ENCODE measurements at places on chromosomes 3 and 15. TPM values are rescaled to one million over a fixed set of nuclear protein-coding genes. Genes with fewer than 3 reads are reported as not detected.

DNA sequence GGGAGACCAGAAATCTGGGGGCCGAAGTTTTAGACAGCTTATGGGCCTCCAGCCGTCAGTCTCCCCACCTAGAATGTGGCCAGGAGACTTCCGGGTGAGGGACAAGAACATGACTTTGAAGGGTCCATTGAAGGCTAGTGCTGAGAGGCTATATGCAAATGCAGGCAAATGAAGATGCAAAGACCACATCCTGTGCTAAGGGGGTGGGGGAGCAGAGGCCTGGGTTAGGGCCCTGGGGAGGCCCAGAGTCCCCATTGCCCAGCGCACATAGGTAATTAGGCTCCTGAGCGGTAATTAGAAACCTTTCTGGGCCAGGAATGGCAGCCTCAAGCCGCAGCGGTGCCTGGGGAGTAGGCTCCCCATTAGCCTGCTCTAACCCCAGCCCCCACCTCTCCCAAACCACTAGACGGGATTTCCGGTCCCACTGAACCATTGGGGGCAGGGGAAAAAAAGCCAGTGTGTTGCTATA lies 6.8 kb downstream of the CSK start:
- DNase-seq = no peak

DNA sequence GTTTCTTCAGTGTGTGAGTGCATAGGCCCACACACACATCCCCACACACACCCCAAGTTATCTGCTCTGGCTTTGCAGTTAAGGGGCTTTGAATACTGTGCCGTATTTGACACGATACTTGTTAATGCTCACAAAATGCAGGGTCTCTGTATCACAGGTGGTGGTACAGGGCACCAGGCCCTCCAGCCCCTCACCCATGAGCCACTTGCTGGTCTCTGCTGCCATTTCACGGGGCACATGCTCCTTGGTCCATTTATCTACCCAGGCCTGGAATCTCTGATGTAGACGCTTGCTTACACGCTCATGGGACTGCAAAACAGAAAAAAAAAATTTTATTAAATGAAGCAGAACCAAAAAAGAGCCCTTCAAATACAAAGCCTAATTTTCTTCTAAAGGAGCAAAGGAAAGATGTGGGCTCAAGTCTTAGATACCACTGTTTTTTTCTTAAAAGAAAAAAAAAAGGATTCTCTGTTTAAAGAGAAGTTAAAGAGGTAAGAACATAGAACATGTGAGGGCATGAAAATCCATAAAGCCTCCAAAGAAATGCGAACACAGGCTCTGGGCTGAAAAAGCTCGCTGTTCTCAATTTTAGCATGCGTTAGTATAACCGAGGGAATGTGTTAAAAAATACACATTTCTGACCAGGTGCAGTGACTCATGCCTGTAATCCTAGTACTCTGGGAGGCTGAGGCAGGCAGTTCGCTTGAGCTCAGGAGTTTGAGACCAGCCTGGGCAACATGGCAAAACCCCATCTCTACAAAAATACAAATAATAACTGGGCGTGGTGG lies 3.7 kb upstream of the MAN2C1 start:
- DNase-seq = no peak

Gene RETNLB
- total RNA-seq = not detected

Gene ESYT3
- total RNA-seq = 11.0 TPM

- DNase-seq = no peak
These were observed 139.7 kb downstream of the RTP4 start for GRCh38 chr3:187507905-187508304.

Gene SPINK8
- total RNA-seq = not detected

DNA sequence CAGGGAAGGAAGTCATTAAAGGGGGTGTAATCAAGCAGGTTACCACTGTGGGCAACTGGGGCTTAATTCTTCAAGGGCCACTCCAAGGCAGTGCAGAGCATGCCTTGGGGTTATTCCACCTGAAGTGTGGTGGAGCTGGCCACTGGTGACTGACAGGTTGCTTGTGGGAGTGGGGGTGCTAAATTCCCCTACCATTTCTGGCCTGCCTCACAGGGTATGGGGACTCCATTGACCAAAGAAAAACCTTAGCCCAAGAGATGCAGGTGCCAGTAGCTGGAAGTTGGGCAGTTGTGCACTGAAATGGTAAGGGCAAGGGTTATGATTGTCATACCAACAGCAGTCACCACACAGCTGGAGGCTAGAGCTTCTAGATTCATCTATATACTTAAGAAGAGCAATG lies 93.4 kb downstream of the ZNF621 start:
- no peak for DNase-seq

Gene PLSCR5
- total RNA-seq = not detected

Gene TMEM158
- total RNA-seq = 0.98 TPM

GRCh38 chr15:22872936-22873701 lies 34.7 kb downstream of the NIPA2 start:
- no peak for DNase-seq

DNA sequence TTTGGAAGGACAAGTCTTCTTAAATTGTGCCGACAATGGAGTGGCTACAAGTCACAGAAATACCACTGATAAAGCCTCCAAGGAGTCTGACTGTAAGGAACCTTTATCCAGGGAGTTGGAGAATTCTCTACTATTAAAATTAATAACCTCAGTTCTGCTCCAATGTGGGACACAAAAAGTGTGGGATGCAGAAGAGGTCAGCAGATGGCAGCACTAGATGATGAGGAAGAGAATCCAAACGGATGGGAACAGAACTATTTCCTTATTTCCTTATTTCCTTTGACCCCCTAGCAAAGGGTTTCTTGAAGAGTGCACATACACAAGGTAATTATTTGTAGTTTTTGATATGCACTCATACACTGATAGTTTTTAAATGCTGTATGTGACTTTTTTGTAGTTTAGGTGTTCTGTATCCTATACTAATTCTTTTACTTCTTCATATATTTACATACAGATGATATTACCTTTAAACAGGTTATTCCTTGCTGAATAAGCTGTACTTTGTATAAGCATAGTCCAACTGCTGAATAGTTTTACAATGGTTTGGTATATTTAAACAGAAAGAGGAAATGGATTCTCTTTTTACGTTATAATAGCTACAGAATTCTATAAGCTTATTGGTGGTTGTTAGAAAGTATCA lies 25.6 kb upstream of the NLGN1 start:
- DNase-seq = peak; percentile 60

- peak; percentile 63 for DNase-seq
These were observed 2.0 kb downstream of the FOXP1 start for GRCh38 chr3:71581457-71582035.

DNA sequence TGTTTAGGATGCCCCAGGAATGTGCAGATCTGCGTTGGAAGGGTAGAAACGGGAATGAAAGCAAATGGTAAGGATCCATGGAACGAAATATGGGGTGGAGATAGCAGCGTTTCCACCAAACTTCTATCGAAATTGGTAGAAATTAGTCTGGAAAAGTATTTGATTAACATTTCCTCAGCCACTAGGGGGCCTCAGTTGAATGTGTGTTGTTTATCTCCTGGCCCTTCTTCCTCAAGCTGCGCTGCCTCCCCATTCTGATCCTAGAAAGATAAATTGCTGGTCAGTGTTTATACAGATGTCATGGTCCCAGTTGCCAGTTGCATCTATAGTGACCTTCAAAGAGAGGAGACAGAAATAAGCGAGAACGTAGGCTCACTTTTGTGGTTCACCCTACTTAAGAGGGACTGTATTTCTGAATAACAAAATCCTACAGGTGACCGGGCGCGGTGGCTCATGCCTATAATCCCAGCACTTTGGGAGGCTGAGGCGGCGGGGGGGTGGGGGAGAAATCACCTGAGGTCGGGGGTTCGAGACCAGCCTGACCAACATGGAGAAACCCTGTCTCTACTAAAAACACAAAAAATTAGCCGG lies 457.1 kb downstream of the SQOR start:
- peak; percentile 22 for DNase-seq

GRCh38 chr3:45538641-45538986 lies 55.9 kb upstream of the LIMD1 start:
- DNase-seq = no peak

DNA sequence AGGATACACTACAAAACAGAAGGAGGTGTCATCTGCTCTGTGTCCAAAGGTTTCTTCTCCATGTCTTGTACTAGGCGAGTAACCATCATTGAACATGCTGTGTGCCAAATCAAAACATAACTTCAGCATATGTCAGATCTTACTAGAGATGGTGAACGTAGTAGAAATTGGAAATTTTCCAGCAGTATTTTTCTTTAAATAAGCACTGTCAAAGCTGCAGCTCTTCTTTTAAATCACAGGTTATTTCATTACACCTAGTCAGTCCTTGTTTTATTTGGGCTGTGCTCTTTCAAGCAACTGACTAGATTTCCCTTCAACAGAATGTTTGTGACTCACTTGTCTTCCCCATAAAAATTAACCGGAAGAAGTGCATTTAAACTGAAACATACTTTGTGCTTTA lies 46.5 kb downstream of the MSL2 start:
- DNase-seq = no peak

Gene KLHL40
- 114 TPM for total RNA-seq

DNA sequence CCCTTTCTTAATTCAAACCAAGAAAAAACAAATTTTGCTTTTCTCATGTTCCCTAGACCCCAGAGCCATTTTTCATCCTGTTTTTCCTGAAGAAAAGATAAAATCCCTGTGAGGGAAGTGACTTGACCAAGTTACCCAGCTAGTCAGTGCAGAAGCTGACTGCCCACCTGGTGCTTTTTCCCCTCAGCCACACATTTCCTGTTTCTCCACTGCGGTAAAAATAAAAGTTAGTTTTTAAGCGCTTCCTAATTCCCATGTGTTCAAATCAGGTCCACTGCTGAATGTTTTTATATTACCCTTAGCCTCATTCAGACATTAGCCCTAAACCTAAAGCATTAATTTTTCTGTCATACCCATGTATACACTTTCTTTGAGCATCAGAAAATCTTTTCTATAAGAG lies 26.1 kb downstream of the PPP2R3A start:
- no peak for DNase-seq

DNA sequence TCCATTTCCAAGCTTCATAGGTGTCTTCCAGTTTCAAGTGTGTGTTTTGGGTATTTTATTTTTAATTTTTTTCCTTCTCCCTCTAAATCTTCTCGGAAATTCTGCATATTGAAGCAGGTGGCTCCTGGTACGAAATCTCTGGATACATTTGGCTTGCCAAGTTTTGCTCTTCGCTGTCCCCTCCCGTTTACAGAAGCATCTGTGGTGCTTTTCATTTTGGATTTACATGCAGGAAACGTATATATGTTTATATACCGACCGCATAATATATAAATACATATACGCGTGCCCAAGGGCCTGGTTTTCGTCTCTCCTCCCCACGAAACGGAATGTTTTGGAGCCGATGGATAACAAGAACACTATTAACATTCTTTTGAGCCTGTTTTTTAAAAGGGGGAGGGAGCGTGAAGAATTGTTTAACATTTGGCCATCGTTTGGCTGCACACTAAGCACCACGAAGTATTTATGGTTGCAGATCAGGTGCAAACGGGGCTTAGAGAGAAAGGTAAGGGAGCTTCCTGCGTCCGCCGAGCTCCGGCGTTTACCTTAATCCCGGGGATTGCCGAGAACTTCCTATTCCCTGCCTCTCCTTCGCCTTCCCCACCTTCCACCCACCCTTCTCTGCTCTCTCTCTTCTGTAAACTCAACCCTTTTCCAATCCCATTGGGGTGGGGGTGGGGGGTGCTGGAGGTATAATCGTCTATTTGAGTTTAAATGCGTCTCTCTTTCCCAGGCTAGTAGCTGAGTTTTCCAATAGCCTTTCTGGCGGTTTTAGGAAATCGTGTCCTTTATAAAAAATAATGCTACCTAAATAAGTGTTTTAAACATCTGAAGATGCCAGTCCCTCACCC lies 1.1 kb upstream of the NLGN1 start:
- peak; percentile 26 for DNase-seq

GRCh38 chr3:138124188-138124587 lies 8.0 kb downstream of the A4GNT start:
- no peak for DNase-seq

DNA sequence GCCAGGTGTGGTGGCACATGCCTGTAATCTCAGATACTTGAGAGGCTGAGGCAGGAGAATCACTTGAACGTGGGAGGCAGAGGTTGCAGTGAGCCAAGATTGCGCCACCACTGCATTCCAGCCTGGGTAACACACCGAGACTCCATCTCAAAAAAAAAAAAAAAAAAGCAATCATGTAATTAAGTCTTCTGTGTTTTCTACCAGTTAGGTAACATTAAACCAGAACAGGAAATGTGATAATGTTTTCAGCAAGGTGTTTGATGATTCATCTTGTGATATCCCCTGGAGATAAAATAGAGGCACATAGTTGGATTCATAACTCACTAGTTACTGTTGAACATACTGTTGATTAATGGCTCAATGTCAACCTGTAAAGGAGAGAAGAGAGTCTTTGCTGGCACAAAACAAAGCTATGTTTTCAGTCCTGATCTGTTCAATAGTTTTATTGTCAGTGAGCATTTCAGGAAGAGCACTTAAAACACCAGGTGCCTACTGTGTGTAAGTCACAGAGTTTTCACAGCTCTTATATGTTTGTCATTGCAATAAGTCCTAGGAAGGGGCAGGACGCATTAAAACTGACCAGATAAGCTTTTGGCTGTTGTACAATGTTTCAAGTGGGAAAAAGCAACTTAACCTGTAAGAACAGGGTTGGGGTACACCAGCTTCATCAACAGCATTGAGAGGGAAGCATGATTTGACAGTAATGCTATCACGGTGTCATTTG lies 19.5 kb downstream of the DNAJB11 start:
- no peak for DNase-seq

DNA sequence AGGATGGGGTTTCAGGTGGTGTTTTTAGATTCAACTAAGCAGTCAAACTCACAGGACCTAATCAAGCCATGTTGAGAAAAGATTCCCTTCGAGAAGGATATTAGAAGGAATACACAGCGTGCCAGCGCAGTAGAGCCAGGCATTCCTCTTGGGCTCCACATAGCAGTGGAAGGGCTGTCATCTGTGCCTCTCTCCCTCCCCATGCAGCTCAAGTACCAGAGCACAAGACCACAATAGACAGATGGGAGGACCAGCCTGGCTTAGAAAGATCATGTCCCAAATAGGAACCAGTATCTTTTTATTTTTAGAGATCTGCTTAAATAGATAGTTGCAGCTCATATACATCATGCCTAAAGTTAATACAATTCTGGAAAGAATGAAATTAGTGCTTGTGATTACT lies 37.9 kb downstream of the LMLN start:
- no peak for DNase-seq

- no peak for DNase-seq
These were observed 1083.9 kb downstream of the DIPK2A start for GRCh38 chr3:145055375-145056076.

- DNase-seq = peak; percentile 39
These were observed 211.4 kb upstream of the ZNF385D start for GRCh38 chr3:21962456-21962855.

Gene GREM1
- 1.3 TPM for total RNA-seq

All from muscle of leg (tissue), 16 donors.